ENCODE measurements at places on chromosomes 6 and 20. TPM values are rescaled to one million over a fixed set of nuclear protein-coding genes. Genes with fewer than 3 reads are reported as not detected.

The SLC22A16 gene
- 0.25 TPM for polyA plus RNA-seq

DNA sequence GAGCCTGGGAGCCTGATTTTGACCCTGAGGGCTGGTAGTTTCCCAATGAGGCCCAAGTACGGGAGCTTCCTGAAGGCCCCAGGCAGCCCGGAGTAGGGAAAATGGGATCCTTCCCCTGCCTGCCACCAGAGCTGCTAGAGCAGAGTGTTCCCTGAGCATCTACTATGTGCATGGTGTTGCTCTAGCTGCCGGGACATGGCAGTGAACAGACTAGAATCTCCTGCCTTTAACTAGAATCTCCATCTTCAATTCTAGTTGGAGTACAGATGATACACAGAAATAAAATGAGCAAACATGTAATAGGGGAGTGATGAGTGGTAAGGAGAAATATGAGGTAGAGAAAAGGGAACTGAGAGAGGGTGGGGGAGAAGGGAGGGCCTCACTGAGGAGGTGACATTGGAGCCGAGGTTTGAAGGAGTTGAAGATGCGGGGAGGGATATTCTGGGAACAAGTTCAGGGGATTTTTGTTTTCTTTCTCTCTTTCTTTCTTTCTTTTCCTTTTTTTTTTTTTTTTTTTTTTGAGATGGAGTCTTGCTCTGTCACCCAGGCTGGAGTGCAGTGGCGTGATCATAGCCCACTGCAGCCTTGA is 18.5 kb downstream of the VSTM2L start:
- DNase-seq, result no peak

- DNase-seq, result no peak
Observed at GRCh38 chr6:83827050-83827449, 26.1 kb upstream of the RIPPLY2 start.

DNA sequence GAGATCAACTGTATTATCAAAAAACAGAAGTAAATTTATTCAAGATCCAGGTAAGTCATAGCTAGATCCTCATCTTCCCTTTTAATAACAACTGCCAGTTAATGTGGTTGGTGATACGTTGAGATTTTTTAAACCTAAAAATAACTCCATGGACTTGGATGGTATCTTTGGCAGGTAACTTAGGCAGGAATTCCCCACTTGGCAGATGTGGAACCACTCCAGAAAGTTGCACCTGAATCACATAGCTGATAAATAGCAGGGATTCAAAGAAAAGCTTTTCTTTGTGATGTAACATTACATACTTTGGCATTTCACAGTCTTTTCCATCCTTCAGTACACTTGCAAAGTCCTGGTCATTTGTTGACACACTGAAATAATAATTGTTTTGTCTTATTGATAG is 62.6 kb downstream of the PRPH2 start:
- DNase-seq, result no peak

Data from heart left ventricle (tissue), 16 donors.